Activated naive CD4-positive, alpha-beta T cell treated with anti-CD3 and anti-CD28 coated beads, Interleukin-2, amount 50 U/mL, for 72 hours (primary cell): ENCODE measurements at places on chromosomes 3 and 15. TPM values are rescaled to one million over a fixed set of nuclear protein-coding genes. Genes with fewer than 3 reads are reported as not detected.
A peak's percentile ranks its signal among the peaks of the same experiment; 100 is the strongest.

Gene GYG1
- 10.7 TPM for total RNA-seq

DNA sequence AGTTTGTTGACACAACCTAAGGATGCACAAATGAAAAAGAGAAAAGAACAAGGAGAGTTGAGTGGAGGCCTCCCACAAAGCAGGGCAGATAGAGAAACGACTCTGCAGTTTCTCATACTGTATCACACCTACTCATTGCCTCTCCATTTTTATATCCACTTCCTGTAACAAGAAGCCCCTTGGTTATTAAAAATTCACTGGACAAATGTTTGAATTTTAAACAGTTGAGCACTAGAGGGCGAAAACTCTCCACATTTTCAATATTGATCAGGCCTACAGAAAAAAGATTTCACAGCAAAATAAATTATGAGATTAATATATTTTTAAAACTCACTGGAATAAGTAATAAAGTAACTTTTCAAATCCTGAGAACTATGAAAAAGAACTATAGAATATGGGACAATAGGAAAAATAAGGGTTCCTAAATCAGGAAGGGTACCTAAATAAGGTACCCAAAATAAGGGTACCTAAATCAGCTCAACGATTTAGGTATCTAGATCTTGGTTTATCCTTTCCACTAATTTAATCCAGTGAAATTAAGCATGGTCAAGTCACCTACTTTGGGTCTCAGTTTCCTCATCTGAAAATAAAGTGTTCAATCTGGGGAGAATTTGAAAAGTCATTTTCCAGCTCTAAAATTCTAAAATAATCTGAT lies 47.0 kb upstream of the PPIB start:
- no peak for DNase-seq

Gene MYLK
- total RNA-seq, result 0.19 TPM

DNA sequence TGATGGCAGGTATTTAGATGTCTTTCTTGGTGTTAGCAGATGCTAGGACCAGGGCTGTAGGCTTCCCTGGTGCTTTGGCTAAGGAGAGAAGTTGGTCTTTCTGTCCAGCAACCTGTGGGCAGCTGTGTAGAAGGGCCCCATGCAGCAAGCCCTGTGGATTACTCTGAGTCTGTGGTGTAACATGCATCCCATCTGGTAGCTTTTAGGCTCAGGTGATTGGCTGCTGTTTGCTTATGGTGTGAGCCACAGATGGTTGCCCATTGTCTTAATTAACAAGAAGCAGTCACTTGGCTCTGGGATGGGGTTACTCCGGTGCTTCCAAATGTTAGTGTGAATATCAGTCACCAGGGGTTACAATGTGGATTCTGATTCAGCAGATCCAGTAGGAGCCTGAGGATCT lies 368.6 kb upstream of the C2CD4B start:
- no peak for DNase-seq

- peak; percentile 54 for DNase-seq
These were observed 24.3 kb downstream of the NXPE3 start for GRCh38 chr3:101803173-101803782.

GRCh38 chr3:193174140-193174539 lies 66.9 kb upstream of the PLAAT1 start:
- no peak for DNase-seq

Gene SLC9C1
- total RNA-seq, result not detected

- no peak for DNase-seq
These were observed 67.8 kb upstream of the ATP10A start for GRCh38 chr15:25930931-25931330.

GRCh38 chr15:99467853-99468464 lies 97.8 kb upstream of the MEF2A start:
- no peak for DNase-seq

DNA sequence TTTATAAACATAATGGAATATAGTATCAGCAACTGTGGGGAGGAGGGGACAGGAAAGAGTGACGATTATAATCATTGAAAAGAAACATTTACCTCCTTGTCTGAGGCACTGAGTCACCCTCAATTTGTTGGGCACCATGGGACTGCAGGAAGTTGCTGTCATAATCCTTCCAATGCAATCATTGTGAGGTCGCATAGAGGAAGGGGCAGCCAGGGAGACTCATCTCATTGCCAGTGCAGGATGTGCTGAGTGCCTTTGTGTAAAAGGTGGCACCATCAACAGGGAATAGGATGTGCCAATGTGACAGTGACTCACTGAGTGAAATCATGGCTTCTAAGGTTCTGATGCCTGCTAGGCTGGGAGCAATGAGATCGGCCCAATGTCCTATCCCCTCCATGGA lies 300.4 kb upstream of the ADAMTS9 start:
- no peak for DNase-seq

DNA sequence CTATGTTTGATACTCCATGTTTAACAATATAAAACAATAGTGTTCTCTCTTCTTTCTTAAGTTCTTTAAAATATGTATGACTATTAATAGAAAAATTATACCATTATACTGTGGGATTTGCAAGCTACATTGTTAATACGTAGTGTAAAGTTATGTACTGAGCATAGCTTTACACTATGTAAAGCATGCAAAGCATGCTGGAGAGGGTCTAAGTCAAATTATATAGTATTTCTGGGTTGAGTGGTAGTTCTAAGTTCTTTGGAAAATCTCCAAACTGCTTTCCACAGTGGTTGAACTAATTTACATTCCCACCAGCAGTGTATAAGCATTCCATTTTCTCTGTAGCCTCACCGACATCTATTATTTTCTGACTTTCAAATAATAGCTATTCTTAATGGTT lies 253.0 kb downstream of the RAP2B start:
- DNase-seq, result no peak

- DNase-seq, result no peak
These were observed 22.3 kb downstream of the PLXNB1 start for GRCh38 chr3:48407542-48408099.

DNA sequence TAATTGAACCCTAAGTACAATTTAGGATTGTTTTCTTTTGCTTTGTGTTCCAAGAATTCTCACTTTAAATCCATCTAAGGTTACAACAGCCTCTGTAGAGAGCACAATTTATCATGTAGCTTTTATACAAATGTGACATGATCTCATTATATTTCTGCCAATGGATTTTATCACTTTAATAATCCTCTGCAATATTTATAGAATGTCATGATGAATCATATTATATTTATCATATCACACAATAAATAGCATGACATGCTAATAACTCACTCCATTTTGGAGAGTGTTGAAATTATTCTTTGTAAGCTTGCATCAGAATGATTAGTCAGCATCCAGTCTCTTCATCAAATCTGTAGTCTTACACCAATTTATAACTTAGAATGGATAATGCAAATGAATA lies 280.6 kb upstream of the ZNF717 start:
- no peak for DNase-seq

DNA sequence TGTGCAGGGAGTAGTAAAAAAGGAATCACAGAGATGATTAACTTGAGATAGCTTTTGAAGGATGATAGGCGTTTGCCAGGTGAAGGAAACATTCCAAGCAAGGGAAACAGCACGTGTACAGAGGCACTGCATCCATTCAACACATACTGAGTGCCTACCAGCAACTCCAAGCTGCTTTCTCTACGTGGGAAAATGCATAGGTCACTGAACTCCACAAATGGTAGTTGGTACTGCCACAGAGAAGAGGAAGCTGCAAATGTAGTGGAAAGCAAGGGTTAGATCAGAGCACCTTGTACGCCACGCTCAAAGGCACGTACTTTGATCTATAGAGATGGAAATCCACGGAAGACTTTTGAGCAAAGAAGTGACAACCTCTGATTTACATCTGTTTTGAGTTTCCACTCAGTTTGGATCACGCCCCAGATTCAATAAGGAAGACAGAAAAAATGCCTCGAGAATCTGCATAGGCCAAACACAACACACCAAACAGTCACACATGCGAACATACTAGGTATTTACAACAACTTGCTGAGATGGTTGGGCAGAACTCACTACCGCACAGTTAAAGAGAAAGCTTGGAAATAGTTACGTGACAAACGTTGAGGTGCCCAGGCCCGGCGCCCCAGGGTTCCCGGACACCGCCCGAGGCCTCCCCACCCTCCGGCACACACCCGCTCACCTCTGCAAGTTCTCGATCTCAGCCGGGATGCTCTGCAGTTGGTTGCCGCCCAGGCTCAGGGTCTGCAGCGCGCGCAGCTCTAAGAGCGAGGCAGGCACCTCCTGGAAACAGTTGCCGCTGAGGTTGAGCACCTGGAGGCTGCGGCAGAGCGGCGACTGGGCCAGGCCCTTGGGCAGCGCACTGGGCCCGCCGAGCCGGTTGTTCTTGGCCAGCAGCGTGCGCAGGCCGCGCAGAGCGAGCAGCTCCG lies 826 bp downstream of the LRRC58 start:
- no peak for DNase-seq

- no peak for DNase-seq
These were observed 36.5 kb downstream of the ATP13A3 start for GRCh38 chr3:194450341-194450740.

- DNase-seq, result no peak
These were observed 65.5 kb upstream of the SLC7A14 start for GRCh38 chr3:170651260-170651845.

Gene FANCD2OS
- not detected for total RNA-seq

GRCh38 chr3:154776549-154777225 lies 303.4 kb upstream of the MME start:
- DNase-seq, result no peak

Gene SOX14
- total RNA-seq, result not detected

- DNase-seq, result no peak
These were observed 63.2 kb downstream of the XXYLT1 start for GRCh38 chr3:195207731-195208130.

Gene NECTIN3
- 3.5 TPM for total RNA-seq

Gene COL8A1
- not detected for total RNA-seq
